ENCODE measurements at places on chromosomes 1 and 21.

DNA sequence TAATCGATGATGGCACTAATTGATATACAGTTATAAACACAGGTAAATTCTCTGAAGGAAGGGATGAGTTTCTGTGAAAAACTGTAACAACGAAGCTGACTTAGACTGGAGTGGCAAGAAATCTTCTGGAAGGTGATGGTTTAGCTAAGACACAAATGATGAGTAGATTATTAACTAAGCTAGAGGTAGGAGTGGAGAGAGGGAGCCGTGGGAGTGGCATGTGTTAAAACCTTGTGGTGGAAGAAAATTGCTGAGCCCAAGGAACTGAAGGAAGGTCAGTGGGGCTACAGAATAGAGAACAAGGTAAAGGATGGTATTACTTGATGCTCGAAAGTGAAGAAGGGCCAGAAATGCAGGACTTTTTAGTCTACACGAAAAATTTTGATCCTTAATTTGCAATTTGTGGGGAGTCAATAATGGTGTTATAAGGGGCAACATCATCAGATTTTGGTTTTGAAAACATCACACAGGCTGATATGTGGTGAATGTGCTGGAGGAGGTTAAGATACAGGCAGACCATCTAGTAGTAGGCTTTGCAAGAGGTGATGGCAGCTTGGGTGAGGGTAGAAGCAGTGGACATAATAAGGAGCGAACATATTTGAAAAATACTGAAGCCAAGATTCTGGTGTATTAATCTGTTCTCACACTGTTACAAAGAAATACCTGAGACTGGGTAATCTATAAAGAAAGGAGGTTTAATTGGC, 93.8 kb downstream of the S1PR1 start:
- DNase-seq = no peak

DNA sequence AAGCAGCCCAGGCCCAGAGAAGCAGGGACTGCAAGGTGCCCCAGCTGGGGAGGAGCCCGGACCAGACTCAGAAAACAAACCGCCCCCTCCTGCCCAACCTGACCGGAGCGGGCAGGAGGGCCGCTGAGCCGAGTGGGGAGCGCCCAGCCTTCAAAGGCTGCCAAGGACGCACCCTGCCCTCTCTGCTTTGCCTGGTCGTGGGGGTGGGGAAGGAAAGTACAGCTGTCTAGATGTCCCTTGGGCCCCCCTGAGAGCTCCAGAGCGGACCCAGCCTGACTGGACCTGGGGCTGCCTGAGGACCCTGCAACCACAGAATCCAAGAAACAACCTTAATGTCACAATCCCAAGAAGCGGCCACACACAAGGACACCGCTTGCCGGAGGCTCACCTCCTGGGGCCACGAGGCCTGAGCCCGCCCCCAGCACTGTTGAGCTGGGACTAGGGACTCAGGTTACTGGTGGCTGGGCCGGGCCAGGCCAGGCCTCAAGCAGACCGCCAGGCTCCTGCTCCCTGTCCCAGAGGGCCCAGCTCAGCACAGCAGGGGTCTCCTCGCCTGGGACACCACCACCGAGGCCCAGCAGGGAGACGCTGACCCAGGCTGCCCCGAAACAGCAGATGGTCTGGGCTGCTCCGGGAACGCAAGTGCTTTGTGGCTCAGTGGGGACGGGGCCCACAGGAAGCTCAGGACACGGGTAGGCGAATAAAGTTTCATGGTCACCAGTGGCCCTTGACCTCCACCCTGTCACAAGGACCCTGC, 1.4 kb downstream of the DVL1 start:
- no peak for DNase-seq

DNA sequence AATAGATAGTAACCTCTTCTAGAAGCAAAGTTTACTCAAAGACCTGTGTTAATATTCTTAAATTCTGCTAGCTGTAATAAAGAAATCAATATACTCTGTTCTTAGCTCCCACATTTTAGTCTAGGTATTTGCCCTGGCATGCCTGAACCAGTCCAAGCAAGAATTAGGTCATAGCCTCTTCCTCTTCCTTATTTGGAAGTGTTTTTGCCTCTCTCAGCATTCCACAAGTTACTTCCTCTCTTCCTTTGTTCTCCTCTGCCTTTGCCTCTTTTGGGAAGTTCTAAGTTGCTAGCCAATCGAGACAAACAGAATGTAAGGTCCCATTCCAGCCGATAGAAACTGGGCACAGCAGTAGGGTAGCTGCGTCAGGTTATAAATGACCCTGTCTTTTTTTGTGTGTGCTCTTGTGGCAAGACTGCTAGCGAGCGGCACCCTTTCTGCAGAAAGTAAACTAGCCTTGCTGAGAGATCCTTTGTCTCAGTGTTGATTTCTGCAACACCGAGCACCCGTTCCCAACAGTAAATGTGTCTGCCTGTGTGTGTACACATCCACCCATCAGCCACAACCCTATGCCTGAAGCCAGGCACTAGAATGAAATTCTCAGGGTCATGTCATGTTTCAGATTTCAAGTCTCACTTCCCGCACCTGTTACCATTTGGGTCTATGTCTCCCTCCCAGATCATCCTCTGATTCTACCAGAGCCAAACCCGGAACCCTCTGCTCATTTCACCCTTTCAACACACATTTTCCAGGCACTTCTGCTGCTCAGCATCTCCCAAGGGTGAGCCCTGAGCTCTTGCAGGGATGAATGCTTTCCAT, 37.5 kb downstream of the LRRC3 start:
- no peak for DNase-seq

DNA sequence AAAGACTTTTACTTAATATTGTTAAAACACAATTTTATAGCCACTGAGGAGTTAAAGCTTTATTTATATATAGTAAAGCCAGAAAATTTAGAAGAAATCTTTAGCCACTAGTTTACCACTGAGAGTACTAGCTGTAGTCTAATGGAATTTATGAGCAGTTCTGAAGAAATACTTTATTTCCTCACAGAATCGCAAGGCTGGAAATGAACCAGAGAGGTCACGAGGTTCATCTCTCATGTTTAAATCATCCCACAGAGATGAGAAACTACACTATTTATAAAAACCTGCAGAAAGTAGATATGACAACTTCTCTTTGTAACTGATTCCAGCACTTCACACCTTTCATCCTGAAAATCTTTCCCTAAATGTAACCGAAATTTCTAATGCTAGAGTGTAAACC, 26.0 kb downstream of the ADGRL4 start:
- DNase-seq = no peak

- no peak for DNase-seq
These were observed 23.6 kb upstream of the ANGPTL3 start for GRCh38 chr1:62573675-62574074.

GRCh38 chr1:198102454-198102827, 54.4 kb upstream of the NEK7 start:
- DNase-seq = no peak

DNA sequence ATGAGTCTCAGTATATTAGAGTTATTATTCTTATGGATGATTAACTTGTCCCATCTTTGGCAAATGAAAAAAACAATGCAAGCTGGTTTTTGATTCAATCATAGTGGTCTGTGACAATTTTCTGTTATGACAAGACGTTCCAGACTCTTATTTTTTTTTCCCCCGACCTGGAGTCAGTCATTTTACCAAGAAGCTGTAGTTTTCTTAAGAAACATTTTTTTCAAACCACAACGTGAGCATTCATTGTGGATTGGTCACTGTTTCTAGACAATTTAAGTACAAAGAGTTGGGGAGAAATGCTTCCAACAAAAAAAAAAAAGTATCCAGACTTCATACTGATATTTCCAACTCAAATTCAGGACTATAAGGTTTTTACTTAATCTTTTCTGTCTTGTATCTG, 8.0 kb upstream of the ANGPTL3 start:
- no peak for DNase-seq

DNA sequence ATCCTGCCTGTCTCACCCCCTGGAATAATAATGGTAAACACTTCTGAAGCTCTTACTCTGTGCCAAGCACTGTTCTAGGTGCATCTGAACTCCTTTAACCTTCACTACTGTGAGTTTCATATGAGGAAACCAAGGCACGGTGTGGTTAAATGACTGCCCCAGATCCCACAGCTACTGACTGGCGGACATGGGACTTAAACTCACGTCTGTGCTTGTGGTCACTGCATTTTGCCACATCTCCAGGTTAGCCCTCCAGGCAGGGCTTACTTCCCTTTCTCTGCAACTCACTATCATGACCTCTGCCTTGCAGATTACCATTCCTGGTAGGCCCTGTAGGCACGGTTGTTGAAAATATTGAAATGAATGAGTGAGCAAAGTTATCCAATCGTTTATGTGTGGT, 83.4 kb downstream of the ADSS2 start:
- no peak for DNase-seq

GRCh38 chr1:160293020-160293968, 8.4 kb upstream of the PEX19 start:
- no peak for DNase-seq

DNA sequence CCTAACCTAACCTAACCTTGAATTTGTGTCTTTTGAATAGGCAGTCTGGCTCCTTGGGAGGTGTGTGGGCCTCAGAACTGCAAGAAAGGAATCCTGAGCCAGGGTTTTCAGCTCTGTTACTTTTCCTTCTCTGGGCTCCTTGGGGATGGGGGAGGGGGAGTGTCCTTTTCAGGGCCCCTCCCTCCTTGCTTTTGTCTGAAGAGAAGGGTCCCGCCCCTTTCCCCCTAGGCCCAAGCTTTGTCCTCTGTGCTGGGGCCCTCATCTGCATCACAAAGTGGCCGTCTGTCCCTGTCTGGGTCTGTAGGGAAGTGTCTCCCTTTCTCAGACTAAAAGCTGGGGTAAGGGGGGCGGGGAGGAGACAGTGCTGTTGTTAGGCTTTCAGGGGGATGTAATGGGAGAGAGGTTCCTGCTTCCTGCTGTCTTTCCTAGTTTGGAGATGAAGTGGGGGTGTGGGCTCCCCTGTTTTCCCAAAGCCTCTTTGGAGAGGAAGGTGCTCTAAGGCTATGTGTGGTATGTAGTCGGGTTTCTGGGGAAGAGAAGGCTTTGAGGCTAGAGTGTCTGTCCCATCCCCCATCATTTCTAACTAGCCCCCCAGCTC, 3.1 kb downstream of the AGO1 start:
- no peak for DNase-seq

GRCh38 chr1:25183126-25183980, 48.9 kb downstream of the SYF2 start:
- no peak for DNase-seq

GRCh38 chr1:1758692-1759455, 19.4 kb downstream of the NADK start:
- DNase-seq = no peak

DNA sequence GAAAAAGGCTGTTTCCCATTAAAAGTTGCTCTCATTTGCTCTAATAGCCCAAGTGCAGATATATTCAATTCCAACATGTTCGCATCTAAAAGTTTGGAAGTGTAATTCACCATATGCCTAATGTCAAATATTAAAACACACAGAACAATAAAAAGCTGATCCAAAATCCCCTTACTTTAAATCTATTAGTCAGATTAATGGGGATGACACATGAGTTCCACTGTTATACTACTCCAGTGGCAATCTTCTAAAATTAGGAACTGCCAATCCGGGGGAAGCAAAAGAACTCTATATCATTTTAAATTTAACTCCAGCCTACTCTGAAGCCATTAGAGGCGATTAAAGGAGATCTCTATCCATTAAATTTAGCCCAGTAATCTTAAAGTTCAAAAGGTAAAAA, 317.1 kb downstream of the NTNG1 start:
- DNase-seq = no peak

DNA sequence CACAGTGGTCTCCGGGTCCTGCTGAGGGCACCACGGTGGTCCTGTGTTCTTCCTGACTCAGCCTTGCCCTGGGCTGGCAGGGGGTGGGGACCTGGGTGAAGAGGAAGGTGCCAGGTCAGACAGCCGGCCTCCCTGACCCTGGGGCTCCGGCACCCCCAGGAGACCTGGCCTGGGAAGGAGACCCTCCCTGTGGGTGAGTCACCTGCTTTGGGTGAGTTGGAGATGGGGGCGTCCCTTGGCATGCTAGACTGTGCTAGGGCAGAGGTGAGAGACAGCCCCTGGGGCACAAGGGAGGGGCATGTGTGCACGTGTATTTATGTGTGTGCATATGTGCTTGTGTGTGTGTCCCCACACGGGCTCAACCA, 23.4 kb downstream of the SPSB1 start:
- no peak for DNase-seq

- no peak for DNase-seq
These were observed 84.5 kb downstream of the CC2D1B start for GRCh38 chr1:52281518-52281917.

DNA sequence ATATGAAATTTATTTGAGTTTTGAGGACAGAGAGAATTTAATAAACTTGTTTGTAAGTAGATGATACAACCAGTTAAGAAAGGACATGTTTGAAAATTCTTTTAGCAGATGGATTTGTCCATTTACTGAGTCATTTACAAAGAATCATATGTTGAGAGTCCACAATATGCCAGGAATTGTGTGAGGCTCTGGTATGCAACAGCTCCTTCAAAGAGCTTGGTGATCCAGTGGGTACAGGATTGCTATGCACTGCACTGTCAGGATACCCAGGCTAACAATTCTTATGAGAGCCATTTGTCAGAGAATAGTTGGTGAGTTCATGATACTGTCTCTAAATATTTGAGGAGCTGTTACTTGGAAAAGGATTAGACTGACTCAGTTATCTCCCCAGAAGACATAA, 11.0 kb downstream of the DNM3 start:
- no peak for DNase-seq

DNA sequence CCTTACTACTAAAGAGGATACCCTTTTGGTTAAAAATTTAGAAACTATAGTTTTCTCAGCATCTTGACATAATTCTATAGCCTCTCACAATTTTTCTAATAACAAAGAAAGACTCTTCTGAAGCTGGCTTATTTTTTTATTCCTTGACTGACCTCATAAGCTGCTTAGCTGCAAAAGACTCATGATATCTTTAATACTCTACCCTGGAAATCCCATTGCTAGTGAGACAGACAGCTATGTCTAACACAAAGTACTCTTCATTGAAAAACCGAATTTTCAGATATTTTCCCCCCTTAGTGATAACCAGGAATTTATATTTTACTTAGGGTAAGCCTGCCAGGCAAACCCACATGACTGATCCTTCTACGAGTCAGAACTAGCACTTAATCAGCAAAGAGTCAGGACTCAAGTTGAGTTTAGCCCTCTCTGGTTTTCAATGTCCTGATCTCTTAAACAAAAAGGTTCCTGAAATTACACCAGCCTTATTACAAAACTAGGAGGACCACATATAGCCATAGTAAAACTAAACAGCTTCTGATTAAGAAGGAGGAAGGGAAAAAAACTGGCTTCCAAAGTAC, 56.9 kb downstream of the ENAH start:
- DNase-seq = no peak

DNA sequence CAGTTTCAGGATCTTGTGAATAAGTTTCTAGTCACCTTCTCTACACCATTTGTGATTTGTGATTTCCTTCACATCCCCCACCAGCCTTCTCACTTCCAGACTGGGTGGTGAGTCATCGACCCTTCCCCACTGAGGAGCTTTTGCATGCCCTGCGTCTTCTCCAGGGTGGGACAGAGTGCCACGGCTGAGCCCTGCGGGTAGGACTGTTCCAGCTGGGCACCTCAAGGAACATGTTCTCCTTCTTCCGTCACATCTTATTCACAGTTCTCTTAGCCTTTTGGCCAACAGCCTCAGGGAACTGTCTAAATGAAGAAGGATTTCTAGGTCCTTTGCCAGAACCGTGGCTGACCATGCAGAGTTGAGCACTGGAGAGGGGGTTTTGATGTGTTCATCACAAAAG, 116.5 kb downstream of the TMEM53 start:
- no peak for DNase-seq

All from GM10248 (cell line).